BJ (cell line): ENCODE measurements at places on chromosomes 3 and 15. TPM values are rescaled to one million over a fixed set of nuclear protein-coding genes. Genes with fewer than 3 reads are reported as not detected.

Gene HACL1
- 32.4 and 35.1 TPM in 2 replicates for polyA plus RNA-seq

Gene IFRD2
- 22.0 and 56.7 TPM in 2 replicates for polyA plus RNA-seq

Gene CCDC39
- not detected in 2 replicates for polyA plus RNA-seq

Gene CELF6
- polyA plus RNA-seq: 0.12 and 0.16 TPM in 2 replicates

Gene TNFAIP8L3
- polyA plus RNA-seq: 0.04 and 0.07 TPM in 2 replicates

Gene POTEB3
- not detected in 2 replicates for polyA plus RNA-seq

Gene CBLB
- polyA plus RNA-seq: 19.3 and 25.3 TPM in 2 replicates

Gene BRK1
- 112 and 184 TPM in 2 replicates for polyA plus RNA-seq

Gene SEMA5B
- polyA plus RNA-seq: not detected in 2 replicates

Gene CHSY1
- 17.7 and 24.3 TPM in 2 replicates for polyA plus RNA-seq

Gene LRTM1
- not detected in 2 replicates for polyA plus RNA-seq

Gene NOX5
- polyA plus RNA-seq: 0.50 and 0.86 TPM in 2 replicates

Gene ROBO2
- 0.93 and 1.6 TPM in 2 replicates for polyA plus RNA-seq

Gene EPHB1
- polyA plus RNA-seq: 0.36 and 0.50 TPM in 2 replicates

GRCh38 chr3:153334558-153334957, 172.5 kb downstream of the RAP2B start:
- no peak for DNase-seq

GRCh38 chr3:115062009-115062408, 85.1 kb downstream of the ZBTB20 start:
- no peak for DNase-seq

GRCh38 chr3:180546863-180547262, 55.1 kb upstream of the TTC14 start:
- DNase-seq: no peak

DNA sequence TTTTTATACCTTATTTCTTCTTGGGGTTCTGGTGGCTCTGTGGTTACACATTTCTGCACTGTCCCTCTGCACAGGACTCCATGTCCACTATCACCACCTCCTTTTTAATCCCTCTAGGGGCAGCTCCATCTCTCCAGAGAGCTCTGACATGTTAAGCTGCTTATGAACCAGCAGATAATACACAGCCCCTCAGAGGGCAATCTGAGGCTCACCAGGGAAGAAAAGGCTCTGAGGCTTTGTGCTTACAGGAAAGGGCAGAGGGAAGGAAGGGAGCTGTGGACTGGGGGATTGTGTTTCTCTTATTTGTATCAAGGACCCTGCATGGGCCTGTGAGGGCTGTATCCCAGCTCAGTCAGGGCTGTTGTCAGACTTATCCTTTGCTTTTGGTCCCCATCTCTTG, 164.5 kb downstream of the EPHB1 start:
- no peak for DNase-seq

DNA sequence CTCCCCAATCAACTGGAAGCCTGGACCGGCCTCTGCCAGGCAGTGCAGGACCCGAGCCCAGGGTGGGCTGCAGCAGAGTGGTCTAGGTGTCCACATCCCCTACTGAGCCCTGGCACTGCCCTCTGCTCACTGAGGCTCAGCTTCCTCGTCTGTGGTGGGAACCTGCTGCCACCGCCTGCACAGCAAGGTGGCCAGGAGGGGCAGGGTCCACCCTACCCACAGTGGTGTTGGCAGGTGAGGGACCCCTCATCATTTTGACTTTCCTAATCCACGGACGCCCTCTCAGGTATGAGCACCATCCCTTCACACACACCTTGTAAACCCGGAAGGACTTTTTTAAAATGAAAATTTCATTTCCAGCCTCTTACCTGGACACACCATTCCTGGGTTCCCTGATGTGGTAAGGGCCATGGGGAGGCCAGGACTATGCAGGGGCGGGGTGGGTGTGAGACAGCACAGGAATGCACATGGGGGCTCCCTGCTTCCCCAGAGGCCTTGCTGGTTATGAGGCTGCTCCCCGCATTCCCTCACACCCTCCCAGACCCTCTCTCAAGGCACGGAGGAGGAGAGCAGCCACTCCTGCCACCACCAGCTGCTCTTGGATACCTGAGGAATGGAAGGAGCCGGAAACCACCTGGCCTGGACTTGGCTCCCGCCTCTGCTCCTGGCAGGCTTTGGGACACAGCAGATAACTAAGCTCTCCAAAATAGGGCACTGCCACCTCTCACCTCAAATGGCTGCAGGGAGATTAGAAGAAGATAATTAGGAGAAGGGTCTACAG, 185.9 kb upstream of the TPM1 start:
- no peak for DNase-seq

DNA sequence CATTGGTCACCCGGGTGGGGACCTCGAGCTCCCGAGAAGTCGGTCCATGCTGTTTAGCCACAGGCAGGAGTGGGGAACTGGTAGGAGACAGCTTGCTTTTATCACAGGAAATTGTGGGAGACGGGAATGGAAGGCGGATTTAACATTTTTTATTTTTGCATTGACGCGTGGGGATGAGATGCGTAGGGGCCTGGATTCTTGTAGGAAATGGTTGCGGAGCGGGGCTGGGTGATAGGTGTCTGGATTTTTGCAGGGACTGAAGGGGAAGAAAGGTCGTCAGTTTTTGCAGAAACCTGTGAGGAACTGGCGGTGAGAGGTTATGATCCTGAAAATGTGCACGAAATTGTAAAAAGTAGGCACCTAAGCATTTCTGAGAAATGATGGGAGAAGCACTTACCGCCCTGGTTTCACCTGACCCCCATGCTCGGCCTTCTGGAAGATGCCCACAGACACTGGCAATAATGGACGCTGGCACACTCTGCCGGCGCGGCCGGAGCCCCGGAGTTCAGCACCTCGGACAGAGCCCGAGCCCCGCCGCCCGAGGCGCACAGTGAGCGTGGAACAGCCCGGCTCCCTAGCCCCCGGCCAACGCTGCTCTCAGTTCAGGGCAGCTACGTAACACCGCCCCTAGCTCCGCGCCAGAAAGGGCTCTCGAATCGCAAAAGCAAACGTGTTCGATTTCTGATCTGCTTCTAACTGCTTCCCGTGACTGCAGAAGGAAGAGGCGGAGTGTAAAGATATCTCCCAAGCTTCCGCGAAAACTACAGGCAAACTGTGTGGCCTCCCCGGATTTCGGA, 928 bp downstream of the ANKRD34C start:
- DNase-seq: no peak

- no peak for DNase-seq
These were observed 9.6 kb downstream of the GOLGB1 start for GRCh38 chr3:121739902-121740301.

DNA sequence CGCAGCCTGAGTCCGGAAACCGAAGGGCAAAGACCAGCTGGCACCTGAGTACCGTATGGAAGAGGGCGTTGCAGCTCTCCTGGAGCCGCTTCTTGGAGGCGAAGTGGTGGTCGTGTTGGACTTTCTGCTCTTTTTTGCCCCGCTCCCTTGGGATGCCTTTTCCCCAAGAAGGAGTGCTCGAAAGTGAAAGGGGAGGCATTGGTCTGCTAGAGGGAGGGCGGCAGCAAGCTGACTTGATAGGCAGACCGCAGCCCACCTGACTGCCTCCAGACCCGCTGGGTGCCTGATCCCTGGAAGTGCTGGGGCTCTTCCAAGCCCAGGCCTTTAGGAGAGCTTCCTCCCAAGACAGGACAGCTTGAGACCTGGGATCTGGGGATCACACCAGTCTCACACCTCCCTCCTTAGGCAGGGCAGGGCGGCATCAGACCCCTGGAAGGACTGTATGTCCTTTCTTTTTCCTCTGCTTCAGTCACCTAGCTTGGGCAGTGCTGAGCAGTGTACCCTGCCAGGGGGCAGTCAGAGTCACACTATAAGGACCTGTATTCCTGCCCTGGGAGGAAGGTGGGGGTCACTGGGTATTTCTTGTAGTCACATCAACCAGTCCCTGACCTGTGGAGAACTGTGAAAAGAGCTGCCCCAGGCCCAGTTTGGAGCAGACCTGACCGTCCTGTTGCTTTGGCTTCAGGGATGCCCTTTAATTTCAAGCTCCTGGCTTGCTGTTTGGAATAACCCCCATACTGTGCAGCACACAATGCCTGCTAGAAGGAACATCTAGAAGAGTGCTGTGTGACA, 2.1 kb downstream of the ACVR2B start:
- DNase-seq: no peak

- no peak for DNase-seq
These were observed 5.7 kb downstream of the DPPA4 start for GRCh38 chr3:109331692-109332091.

DNA sequence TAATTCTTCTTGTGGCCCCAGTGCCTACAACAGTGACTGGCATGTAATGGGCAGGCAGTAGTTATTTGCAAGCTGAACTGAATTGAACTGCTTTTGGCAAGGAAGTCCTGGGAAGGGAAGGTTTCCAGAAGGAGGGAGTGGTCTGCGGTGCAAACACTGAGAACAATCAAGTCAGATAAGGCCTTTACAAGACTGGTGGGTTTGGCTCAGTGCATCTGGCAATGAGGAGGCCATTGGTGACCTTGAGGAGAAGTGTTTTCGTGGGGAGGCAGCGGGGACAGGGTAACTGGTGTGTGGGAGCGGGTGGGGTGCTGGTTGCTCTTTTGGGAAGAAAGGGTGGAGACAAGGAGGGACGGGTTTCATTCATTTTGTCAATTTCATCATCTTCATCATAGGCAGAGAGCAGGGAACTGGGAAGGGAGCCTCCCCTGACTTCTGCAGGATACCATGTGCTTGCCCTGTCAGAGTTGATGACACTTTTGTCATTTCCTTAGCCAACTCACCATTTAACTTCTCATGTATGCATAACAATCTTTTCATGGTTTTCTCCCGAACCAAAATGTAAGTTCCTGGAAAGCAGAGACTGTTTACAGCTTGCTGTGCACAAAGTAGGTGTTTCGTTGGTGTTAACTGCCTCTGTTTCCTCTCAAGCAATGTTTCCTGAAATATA, 8.4 kb upstream of the EHD4 start:
- DNase-seq: no peak

DNA sequence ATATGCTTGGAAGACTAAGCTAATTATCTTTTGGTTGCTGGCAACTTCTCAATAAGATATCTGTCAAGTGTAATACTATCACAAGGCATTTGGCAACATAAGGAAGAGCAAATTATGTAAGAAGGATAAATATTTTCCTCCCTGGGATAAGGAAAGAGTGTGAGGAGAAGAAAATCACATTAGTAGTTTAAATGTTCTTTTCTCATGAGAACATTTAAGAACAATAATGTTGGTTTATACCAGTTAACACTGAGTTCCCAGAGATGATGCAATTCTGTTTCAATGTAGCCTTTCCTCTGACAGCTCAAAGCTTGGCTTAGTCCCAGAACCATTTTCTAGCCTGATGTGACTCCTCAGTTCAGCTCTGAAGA, 66.1 kb upstream of the NPHP3 start:
- peak; percentile 87 for DNase-seq

GRCh38 chr3:187989575-187990153, 164.3 kb upstream of the LPP start:
- DNase-seq: no peak

GRCh38 chr15:80969316-80969715, 20.3 kb downstream of the MESD start:
- no peak for DNase-seq

DNA sequence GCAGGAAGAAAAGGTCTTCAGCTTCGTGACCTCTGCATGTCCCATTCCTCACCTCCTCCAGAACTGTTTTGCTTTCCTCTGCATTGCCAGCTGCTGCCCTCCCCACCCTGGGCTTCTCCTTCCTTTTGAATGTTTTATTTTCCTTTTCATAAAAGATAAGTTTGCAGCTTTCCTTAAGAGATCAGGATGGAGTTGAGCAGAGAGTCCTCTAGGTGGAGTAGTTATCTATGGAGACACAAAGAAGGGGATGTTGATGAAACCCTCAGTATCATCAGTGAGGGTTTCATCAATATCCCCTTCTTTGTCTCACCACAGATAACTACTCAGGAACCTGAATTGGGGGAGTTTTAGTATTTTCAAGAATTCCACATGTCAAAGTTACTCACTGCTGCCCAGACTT, 19.0 kb upstream of the SLC25A36 start:
- no peak for DNase-seq

GRCh38 chr3:54784021-54784420, 143.8 kb downstream of the LRTM1 start:
- no peak for DNase-seq

DNA sequence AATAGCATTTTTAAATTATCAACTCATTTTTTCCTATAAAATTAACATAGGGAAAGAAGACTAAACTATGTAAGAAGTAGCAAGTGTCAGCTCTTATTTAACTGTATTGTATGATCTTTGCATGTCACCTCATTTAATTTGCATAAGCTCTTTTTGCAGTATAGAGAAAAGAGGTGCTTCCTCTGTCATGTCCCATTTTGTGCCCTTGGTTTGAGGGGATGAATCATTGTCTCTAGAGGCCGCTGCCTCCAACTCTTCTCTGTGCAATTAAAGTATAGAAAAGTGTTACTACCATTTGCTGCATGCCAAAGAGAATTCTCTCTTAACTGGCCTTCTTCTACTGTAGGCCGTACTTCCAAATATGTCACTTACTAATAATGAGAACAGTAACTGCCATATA, 93.4 kb downstream of the LRRC28 start:
- no peak for DNase-seq

- DNase-seq: no peak
These were observed 481.7 kb downstream of the ZPLD1 start for GRCh38 chr3:102916532-102916931.

GRCh38 chr15:88745065-88745464, 58.2 kb upstream of the ACAN start:
- DNase-seq: no peak

DNA sequence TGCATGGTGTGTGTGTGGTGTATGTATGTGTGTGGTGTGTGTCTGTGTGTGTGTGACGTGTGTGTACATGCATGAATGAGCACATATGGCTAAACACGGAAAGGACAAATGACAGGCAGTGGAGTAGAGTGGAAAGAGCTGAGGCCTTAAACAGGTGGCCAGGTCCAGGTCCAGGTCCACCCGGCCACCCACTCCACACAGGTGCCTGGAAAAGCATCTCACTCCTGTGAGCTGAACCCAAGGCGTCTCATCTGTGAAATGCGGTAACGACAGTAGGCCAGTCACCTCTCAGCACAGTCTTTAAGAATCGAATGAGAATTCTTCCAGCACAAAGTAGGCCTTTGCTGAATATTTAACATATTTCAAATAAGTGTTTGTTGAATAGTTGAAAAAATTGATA, 58.7 kb downstream of the ATP10A start:
- DNase-seq: no peak

DNA sequence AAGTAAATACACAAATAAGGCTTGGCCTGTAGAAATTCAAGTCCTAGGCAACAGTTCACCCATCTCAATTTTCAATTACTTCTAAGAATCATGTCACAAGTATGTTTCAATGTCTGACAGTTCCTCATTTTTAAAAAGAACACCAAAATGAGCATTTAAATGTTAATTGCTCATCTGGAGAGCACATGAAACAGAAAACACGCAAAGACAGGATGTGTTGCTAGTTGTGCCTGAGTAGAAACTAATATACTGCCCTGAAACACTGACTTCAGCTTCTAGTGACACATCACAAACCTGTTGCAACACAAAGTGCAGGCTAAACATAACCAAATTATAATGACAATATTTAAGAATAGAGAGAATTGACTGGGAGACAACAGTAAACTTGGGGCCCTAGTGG, 167.3 kb upstream of the THBS1 start:
- DNase-seq: no peak

DNA sequence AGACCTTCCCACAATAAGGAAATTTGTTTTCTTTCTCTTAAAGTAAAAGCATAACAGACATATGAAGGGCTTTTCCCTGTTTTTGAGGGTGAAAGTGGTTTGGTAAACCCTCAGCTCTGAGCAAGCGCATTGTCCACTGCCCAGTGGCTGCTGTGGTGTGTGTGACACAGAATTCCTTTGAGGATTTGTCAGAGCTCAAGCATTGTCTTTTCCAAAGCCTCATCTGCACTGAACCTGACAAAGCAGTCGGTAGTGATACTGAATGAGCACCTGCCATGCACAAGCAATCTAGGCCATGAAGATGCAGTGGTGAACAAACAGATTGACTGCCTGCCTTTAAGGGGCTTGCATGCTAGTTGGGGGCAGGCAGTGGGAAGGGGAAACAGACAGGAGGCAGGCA, 128.3 kb downstream of the PLCL2 start:
- no peak for DNase-seq
